ENCODE measurements at places on chromosomes 1 and 21.
A peak's percentile ranks its signal among the peaks of the same experiment; 100 is the strongest.

DNA sequence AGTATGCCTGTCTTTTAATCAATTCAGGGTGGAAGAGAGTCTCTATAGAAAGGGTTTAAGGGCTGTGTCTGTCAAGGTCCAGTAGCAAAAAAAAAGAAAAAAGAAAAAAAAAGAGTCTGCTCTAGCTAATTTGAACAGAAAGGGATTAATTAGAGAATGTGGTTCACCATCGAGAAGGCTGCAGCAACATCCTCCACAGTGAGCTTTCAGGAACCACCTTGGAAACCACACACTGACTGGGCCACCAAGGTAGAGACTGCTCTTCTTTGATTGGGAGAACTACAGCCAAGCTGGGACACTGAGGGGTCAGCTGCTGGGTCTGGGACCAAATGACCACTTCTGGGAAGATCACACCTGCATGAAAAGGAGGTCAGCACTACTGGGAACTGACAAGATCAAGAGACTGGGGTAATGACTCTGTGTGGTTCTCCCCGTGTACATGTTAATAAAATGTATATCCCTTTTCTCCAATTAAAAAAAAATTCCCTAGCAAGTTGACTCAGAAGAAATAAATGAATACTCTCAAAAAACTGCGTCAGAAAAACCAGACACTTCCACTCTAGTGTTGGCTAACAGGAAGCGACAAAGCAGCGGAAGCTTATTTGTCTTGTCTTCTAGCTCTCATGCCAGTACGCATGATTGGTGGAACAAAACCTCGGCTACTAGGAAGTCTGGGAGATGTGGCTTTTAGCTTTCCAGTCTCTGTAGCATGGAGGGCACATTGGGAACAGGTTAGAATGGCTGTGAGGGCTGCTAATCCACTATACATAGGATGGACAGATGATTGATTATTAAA, 60.0 kb upstream of the IVNS1ABP start:
- DNase-seq: no peak

DNA sequence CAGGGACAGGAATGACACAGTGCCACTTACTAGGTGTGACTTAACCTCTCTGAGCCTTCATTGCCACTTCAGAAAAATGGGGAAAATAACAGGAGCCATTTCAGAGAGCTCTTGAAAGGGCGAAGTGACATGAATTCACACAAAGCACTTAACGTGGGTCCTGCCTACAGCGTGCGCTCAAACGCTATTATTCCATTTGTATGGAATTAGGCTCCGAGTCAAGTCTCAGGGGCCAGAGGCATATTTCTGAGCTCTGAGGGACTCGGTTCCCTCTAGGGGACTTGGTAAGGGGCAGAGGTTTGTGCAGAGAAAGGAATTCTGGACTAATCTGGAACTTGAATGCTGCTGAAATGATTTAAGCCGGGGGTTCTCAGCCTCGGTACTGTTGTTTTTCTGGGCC, 14.1 kb downstream of the DRAXIN start:
- DNase-seq: no peak

DNA sequence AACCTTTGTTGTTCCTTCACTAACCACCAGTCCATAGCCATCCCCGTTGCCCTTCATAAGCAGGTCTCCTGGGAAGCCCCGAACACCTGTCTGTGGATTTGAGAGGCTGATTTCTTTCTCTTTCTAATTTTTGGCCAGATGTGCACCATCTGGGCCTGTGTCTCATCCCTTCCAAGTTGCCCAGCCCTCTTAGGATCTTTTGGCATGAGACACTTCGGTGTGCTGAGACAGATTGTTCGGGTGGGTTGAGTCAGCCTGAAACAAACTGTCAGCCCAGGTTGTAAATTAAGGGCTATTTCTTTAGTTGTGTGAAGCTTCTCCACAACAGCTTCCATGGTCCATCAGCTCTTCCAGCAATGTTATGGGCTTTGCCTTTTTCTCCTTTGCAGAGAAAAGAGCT, 1.4 kb upstream of the DNAJC11 start:
- DNase-seq: no peak

DNA sequence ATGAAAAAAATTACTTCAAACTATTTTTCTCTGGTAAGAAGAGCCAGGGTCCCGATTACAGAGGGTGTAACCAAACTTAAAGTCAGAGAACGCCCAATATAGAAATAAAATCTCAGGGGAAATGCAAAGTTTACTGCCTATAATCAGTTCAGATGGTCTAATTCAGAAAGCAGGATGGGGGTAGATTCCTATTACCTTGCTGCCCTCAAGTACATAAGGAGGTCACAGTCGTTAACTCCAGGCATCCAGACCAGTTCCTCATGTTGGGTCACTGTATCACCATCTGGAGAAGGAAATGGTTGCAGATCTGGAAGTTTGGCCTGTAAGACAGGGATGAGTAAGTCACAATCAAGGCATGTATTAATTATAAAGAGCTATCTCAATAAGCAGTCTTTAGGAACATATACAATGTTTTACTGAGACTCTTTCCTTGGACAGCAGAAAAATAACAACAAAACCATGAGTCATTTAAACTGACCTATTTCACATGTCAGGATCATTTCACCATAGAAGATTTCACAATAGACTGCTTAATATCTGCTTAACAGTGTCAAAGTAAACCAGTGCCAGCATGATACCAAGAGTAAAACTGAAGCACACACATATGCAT, 179.4 kb downstream of the SLC45A1 start:
- no peak for DNase-seq

DNA sequence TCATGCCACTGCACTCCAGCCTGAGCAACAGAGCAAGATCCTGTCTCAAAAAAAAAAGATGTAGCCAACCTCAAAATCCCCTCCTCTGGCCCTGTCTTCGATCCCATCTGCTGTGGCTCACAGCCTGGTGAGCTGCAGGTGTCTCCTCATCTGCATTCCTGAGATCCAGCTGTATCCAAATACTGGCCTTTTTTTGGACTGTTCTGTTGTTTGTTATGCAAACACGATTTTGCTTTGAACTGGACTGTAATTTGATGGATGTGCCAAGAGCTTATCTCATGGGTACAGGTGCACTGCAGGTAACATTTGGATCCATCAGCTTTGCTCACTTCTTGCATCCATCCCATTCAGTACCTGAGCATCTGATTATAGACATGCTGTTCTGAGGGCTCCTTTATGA, 14.1 kb upstream of the FAM43B start:
- DNase-seq: no peak

- no peak for DNase-seq
Observed at GRCh38 chr1:241950390-241950789, 7.2 kb upstream of the BECN2 start.

- no peak for DNase-seq
Observed at GRCh38 chr1:98133131-98133530, 212.3 kb upstream of the DPYD start.

GRCh38 chr1:7752512-7753417, 18.3 kb upstream of the VAMP3 start:
- peak; percentile 44 for DNase-seq

GRCh38 chr1:26839779-26840178, 13.3 kb downstream of the ZDHHC18 start:
- DNase-seq: no peak

DNA sequence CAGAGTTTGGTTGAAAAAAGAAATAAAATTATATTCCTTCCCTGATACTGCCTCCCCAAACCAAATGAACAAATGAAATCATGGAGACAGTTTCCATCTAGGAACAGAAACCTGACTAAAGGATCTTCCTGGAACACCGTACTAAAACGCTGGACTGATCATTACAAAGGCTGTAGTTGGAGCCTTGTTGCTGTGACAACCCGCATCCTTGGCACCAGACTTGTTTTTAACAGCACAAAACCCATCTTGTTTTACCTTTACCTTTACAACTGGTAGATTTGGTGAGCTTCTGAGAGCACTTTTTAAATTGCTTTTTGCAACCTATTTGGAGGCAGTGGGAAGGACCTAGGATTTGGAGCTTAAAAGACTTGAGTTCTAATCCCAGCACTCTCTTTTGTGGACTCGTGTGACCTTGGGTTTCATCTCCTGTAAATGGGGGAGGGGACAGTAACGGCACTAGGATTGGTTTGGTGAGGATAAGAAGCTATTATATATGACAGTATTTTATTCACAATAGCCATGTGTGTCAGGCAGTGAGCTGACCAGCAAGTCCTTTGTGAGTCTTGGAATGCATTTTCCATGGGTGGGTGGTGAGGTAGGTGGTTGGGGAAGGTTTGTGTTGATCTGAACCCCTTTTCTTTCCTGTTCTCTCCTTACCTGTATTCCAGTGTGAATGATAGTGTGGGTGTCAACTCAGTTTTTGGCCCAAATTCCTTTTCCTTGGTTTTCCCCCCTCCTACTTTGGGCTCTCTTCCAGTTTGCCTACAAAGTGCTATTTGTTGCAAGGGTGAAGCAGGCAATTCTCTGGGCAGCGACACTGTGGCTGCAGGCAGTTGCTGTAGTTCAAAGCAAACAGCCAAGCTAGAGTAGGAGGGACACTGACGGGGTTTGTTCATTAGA, 12.6 kb downstream of the LRRC8D start:
- DNase-seq: no peak

GRCh38 chr1:17680308-17680707, 74.8 kb upstream of the ACTL8 start:
- no peak for DNase-seq

GRCh38 chr1:242847390-242847993, 323.0 kb upstream of the PLD5 start:
- no peak for DNase-seq

DNA sequence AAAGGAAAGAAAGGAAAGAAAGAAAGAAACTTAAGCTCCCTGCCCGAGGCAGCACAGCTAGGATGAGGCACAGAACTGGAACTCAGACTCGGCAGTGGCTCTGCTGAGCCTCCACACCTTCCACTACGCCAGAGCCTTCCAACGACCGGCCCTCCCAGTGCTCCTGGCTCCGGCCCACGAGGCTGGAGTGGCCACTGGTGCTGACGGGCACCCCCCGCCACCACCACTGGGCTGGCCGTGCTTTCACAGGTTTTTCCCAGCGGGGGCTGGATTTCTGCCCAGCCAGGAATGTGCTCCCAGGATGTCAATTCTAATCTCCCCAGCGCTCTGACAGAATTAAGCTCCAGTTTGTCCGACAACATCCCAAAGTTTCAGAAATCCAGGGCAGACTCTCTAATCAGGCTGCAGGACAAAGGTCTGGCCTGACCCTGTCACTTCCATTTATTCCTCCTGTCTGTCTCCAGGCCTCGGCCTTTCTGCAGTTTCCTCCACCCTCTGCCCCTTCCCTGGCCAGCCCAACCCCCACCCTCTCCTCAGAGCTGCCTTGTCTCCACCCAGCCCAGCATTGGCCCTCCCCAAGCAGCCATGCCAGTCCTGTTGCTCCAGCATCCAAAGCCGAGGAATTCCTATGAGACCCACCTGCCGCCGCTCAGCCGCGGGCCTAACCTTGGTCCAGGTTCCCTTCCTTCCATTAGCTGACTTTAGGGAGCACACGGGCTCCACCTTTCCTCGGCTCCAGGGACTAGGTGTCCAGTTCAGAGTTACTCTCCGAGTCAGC, 81.9 kb downstream of the CASZ1 start:
- no peak for DNase-seq

- DNase-seq: no peak
Observed at GRCh38 chr1:201310251-201310985, 27.1 kb downstream of the PKP1 start.

GRCh38 chr1:180680558-180681144, 48.8 kb downstream of the XPR1 start:
- no peak for DNase-seq

DNA sequence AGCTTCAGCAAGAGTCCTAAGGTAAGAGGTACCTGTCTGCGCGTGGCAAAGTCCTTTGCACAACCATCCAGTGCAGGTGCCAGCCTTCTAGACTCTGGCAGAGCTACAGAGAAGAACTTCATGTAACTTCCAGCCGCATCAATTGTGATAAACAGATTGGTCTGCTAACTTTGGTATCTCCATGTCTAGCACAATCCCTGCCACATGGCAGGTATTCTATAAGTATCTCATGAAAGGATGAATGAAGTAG, 29.8 kb downstream of the CD48 start:
- no peak for DNase-seq

- DNase-seq: no peak
Observed at GRCh38 chr1:2073382-2074230, 23.4 kb downstream of the PRKCZ start.

DNA sequence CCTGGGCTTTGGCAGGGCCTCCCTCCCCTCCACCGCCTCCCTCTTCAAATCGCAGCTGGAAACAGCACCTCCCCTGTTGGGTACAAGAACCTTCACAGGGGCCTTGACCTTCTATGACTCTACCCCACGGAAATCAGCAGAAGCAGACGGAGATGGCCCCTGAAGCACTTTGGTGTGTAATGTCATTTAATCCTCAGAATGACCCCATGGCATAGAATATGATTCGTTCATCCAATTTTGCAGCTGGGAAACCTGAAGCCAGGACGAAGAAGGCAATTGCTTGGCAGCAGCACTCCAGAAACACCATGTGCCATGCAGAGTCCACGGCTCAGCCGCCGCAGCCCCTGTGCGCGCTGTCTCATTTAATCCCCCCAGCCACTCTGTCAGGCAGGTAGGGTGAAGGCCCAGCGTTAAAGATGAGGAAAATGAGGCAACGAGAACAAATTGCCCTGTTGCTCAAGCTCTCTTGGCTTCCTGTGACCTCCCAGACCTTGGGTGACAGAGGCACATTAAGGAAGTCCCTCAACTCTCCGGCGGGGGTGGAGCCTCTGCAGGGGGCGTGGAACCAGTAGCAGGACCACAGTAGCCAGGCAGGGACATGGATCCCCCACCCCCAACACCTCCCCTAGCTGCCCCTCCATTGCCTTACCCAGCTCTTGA, 25.8 kb upstream of the LAPTM5 start:
- DNase-seq: no peak

- DNase-seq: no peak
Observed at GRCh38 chr1:79692519-79692918, 686.0 kb upstream of the ADGRL4 start.

GRCh38 chr21:46060596-46061061, 37.3 kb upstream of the COL6A2 start:
- no peak for DNase-seq

DNA sequence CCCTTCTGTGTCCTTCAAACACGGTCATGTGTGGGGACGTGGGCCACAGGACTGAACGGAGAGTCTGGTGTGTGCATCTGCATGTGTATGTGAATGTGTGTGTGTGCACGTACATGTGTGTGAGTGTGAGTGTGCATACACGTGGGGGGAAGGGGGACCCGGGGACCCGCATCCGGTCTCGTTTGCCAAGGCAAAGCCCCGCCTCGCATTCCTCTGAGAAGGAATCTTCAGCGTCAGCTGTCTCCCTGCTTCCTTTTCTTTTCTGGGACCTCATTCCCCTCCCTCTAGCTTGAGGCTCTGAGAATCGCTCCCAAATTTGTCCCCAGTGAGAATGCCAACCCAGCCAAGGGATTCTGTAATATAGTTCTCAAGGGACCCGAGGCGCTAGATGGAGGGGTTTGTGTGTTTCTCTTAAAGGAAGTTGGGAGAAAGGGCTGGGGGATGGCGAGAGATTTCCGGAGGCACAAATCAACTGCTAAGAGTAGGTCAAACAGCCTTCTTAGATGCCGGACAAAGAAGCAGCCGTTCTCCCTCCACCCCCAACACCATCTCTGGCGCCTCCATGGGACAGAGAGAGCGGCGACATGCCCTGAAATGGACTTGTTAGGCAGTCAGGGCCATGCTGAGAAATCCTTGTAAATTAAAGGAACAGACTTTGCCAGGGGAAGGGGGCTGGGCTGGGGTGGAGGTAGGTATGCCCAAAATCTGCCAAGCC, 6.6 kb downstream of the IFFO2 start:
- no peak for DNase-seq

GRCh38 chr1:9271283-9271682, 21.4 kb upstream of the SPSB1 start:
- DNase-seq: no peak

- DNase-seq: no peak
Observed at GRCh38 chr1:11568687-11569086, 85.5 kb downstream of the FBXO2 start.

- DNase-seq: no peak
Observed at GRCh38 chr21:27023186-27023585, 56.3 kb upstream of the ADAMTS5 start.

GRCh38 chr1:242761556-242761955, 237.1 kb upstream of the PLD5 start:
- no peak for DNase-seq

Measured in activated naive CD4-positive, alpha-beta T cell treated with anti-CD3 and anti-CD28 coated beads, Interleukin-2, amount 50 U/mL, for 16 hours (primary cell).